ENCODE measurements at places on chromosomes 16 and 17.

DNA sequence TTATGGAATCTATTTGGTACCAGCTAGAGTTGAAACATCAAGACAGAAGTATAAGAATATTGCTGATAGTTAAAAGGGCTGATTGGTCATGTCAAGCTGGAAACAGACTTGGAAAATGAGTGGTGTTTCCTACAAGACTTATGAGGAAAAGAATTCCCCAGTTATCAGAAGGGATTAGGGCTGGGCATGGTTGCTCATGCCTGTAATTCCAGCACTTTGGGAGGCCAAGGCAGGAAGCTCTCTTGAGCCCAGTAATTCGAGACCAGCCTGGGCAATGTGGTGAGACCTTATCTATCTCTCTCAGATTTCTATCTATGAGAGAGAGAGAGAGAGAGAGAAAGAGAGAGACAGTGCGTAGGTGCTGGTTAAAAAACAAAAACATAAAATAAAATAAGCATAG, 139.5 kb upstream of the PMFBP1 start:
- no peak for DNase-seq

DNA sequence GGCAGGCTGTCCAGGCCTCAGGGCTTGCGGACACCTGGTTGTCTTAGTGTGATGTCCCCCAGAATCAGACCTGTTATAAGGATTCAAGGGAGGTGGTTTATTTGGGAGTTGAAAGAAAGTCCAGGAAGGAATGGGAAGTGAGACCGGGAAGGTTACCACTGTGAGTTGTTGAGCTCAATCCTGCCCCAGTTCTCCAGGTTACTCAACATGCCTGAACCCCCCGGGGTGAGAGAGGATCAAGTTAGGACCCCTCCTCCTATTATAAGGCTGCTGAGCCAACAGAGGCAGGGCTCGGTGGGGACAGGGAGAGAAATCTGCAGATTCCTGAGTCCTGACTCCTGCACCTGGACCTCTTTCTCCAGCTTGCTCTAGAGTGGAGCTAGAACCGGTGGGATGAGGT, 86.4 kb downstream of the MRM1 start:
- no peak for DNase-seq

DNA sequence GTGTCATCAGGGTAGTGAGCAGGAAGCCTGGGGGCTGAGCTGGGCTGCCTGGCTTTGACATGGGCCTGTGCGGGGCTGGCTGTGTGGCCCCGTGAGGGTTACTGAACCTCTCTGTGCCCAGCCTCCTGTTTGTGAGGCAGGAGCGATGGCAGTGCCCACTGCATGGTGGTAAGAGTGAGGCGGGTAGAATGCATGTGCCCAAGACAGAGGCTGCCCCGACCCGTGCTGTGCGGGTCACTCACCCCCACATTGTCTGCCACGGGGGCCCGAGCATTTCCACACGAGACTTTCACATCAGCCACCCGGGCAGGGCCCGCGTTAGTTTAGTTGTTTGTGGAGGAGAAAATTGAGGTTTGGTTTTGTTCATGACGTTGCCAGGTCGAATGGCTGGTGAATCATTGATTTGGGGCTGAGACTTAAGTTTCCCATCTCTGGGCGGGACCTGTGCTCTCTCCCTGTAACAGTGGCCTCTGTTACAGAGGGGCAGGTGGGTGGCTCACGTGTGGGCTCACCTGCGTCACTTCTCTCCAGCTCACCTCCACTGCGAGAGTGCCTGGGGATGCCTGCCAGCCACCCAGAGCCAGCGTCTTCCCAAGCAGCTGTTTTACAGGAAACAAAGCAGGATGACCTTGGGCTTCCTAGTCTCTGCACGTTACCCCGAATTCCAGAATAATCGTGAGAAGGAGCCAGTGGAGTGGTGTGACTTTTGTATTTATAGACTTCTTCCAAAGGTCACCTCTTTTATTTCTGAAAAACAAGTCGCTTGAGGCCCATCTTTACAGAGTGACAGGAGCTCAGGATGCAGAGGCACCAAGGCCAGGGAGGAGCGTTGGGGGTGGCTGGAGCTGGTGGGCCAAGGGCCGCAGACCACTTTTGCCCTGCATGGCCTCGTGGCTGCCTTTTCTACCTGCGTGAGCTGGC, 150.6 kb downstream of the RPTOR start:
- DNase-seq = no peak

GRCh38 chr16:88282564-88283395, 100.0 kb upstream of the ZNF469 start:
- DNase-seq = no peak

DNA sequence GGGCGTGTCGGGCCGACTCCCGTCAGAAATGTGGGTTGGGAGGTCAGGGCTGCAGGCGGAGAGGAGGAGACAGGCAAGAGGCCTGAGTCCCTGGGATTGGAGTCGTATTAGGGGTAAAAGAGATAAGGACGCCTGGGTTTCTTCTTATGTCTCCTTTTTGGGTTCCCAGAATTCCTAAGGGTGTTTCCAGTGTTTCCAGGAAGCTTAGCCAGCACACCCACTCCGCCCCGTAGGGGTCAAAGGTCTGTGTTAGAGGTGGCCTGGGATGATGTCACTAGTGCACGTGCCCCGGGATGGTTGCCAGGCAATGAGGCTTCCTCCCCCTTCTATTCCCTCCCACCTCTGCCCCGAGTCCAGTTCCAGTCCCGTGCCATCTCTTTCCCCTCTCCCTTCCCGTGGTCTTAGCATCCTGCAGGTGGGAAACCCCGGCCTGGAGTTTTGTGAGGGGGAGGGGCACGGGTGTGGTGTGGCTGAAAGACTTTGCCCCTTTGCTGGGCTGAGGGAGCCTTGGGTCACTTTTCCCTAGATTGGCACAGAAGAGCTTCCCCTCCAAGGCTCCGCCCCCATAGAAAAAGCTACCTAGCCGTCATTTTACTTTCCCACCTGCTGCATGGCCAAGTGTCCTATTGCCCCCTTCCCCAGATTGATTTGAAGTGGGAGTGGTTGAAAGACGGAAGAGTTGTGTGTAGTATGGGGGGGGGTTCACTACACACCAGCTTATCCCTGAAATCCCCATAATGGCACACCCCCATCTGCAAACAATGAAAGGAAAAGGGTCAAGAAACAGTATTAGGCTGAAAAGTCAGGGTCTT, 2.8 kb downstream of the KDM6B start:
- peak; percentile 84 for DNase-seq

GRCh38 chr16:51168755-51169154, 17.7 kb upstream of the SALL1 start:
- DNase-seq = no peak

- DNase-seq = no peak
Measured at GRCh38 chr17:15213381-15214087, 51.6 kb downstream of the PMP22 start.

GRCh38 chr16:87132361-87133014, 184.7 kb downstream of the C16orf95 start:
- DNase-seq = no peak

DNA sequence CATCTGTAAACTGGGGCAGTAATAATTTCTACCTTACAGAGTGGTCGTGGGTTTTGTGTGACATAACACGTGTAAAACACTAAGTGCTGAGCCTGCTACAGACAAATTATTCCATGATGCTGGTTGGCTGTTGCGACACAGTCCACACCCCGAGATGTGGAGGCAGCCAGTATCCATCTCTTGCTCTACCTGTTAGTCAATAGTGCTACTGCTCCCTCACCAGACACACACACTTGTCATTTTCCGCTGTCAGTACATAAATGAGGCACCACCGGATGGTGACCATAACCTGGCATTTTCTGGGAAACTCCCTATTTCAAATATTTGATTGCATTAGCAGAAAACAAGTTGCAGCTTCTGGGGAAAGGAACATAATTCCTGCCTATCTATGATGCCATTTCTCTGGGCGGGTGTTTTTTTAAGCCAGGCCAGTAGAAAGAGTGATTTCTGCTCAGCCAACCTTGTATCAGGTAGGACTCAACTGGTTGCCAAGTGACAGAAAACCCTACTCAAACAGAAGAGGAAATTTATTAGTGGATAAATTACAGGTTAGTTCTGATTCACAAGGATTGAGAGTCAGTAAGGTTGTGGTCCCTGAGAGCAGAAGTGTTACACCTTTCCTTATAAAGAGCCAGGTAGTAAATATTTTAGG, 24.1 kb downstream of the DNAJA2 start:
- DNase-seq = no peak

- DNase-seq = no peak
Measured at GRCh38 chr16:8044796-8045195, 545.5 kb downstream of the TMEM114 start.

GRCh38 chr16:57358086-57358420, 530 bp upstream of the CCL22 start:
- DNase-seq = no peak

- peak; percentile 9 for DNase-seq
Measured at GRCh38 chr17:13337864-13338371, 263.8 kb downstream of the HS3ST3A1 start.

DNA sequence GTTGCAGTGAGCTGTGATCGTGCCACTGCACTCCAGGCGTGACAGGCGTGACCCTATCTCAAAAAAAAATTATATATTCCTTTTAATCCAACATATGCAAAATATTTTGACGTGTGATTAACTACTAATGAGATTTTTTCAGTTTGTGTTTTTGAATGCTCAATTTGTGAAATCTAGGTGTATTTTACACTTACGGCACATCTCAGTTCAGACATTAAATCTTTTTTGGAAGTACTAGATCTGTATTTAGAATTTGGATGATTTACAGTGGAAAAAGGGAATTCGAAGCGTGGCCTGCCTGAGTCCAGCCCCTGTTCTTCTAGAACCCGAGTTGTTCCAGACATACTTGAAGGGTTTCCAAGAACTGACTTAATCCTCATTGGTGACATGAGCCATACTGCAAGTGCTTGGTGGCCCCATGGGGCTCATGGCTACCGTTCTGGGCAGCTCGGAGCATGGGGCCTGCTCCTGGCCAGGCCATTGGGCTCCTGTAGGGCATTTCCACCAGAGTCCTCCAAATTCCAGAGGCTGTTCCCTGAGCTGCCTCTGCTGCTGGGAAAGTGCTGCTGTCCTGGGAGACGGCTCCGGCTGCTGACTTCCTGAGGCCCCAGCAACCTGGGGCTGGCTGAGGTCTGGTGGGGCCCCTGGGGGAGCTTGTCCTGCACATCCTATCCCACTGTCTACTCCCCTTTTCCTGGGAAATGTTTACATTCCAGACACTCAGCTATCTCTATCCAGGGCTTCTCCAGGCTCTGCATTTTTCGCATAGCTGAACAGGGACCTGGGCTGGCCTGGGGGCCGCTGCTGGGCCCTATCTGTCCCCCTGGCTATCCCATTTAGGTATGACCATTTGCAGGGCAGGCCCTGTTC, 27.2 kb downstream of the LLGL2 start:
- DNase-seq = no peak

GRCh38 chr16:69405757-69406156, 18.7 kb upstream of the CYB5B start:
- DNase-seq = no peak

- no peak for DNase-seq
Measured at GRCh38 chr16:2472885-2473445, 1.9 kb downstream of the NTN3 start.

DNA sequence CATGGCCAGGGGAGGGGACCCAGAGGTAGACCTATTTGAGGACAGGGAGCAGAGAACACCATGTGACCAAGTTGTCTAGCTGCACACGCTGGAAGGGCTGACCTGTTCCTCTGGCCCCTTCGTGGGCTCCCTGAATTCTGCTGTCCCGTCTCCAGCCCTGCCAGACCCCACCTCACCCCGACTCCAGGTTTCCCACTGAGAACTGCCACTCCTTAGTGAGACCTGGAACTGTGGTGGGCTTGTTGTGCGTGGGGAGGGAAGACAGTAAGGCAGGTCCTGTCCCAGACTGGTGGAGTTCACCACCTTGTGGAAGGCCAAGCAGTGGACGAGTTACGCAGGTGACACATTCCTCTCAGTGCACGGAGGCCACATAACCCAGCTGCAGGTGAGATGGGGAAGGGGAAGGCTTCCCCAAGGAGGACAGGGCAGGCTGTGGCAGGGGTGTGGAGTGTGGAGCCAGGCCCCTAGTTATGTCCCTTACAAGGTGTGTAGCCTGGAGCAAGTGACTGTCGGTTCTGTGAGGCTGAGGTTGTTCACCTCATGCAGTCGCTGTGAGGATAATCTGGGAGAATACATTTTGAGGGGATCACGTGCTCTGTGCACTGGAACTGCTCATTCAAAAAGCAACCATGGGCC, 54.7 kb downstream of the USP22 start:
- DNase-seq = no peak

DNA sequence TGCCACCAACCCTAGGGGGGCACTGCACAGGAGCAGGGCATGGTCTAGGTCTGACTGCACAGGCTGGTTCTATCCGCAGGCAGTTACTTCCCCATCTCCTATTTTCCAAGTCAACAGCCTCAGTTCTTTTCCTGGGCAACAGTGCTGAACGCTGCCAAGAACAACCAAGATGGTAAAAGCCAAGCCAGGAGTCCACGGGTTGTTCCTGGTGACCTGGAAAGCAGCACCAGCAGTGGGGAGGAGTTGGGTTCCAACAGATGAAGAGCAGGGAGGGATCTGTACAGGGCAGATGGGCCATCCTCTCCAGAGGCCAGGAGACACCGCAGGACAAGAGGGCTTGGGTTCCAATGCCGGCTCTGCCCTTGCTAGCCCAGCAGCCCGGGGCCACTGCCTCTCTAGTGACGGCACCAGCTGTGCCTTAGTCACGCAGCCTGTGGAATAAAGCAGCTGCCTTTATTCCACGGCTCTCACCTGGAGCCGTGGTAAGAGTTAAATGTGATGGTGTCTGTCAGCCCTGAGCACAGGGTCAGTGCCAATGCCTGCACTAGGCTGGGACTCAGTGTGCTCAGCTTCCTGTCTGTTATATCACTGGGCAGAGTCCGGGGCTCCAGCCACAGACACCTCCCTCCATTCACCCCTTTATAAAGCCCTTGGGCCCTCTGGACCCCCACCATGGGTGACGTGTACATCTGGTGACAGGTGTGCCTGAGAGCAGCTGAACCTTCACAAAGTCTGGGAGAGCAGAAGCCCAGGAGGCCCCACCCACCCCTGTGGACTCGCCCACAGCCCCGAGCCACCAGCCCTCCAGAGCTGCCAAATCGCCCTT, 44.9 kb downstream of the MARF1 start:
- no peak for DNase-seq

DNA sequence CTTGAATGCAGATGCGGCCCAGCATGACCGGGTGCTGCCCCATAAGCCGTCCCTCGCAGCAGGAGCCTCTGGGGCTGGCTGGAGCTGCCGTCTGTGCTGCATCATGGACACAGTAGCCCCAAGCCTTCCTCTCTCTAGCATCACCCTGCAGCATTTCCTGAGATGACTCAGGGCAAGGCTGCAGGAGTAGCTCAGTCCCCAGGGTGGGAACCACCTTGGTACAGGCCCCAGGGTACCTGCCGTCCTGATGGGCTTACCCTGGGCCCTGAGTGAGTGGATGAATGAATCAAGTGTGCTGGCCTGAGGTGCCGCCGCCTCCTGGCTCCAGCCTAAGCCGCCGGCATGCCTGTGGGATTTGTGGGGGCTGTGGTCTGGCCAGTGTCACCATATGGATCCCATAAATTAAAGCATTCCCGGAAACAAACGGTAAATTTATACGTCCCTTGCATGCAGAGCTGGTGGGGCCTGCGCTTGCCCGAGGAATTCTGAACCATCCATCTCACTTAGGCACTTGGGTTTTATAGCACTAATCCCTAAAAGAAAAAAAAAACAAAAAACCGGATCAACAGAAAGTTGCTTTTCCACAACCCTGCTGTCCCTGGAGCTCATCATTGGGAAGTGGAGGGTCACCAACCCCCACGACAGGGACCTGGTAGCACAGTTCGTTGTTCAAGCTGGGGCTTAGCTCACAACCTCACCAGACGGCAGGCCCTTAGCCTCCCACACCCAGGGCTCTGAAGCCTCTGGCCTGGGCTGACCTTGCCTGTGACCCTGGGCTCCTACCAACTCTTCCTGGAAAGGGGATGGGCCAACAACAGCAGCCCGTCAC, 242.6 kb upstream of the CIBAR2 start:
- no peak for DNase-seq

All from DND-41 (cell line).